ENCODE measurements at places on chromosomes 11 and 22.
A peak's percentile ranks its signal among the peaks of the same experiment; 100 is the strongest.

DNA sequence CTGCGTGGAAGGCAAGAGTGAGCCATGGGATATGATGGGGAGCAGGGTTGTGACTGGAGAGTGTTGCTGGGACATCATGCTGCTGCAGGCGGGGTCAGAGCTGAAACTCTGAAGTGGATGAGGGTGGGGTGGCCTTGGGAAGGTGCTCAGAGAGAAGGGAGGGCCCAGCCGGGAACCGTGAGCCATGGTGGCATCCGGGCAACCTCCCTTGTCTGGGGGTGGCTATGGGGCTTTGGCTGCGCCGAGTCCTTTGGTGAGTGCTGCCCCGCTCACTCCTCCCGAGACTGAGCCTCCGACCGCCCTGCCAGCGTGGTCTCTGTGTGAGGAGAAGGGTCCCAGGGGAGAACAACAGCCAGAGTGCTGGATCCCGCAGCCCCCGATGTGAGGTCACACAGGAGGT lies 632.0 kb downstream of the BRD1 start:
- DNase-seq, result no peak

DNA sequence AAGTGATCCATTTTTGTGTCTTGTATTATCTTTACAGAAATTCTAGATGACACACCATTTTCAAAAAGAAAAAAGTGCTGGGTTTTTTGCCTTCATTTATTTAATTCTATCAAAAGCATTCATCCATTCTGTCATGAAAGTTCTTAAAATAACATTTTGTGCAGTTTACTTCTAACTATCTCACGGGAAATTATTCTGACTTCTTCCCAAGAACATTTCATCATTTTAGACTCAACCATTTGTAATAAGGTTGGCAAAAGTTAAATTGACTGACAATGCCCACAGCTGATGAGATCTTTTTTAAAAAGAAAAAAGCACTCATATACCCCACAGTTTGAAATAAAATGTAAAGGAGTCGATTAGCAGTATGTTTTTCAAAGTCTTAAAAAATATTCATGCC lies 68.5 kb downstream of the SBF2 start:
- no peak for DNase-seq

- DNase-seq, result peak; percentile 40
Observed at GRCh38 chr11:122981388-122982264, at the start of gene BSX. BSX (minus strand) TSS chr11:122981834; CDS start chr11:122981671, 163 bp downstream.

DNA sequence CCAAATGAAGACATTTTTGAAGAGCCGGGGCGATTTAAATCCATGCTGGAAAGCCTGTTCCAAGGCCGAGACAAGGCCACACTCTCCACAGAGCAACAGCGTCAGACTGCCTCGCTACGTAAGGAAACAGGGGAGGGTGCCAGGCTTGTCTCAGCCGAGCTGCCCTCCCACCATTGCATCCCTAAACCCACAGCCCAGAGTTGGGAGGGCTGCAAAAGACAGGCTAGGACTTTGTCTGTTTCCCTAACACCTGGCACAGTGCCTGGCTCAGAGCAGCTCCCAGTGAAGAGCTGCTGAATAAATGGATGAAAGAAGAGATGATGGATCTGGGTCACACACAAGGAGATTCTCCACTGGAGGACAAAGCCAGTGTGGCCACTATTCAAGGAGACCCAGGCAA lies 51.3 kb upstream of the SCUBE2 start:
- DNase-seq, result no peak

DNA sequence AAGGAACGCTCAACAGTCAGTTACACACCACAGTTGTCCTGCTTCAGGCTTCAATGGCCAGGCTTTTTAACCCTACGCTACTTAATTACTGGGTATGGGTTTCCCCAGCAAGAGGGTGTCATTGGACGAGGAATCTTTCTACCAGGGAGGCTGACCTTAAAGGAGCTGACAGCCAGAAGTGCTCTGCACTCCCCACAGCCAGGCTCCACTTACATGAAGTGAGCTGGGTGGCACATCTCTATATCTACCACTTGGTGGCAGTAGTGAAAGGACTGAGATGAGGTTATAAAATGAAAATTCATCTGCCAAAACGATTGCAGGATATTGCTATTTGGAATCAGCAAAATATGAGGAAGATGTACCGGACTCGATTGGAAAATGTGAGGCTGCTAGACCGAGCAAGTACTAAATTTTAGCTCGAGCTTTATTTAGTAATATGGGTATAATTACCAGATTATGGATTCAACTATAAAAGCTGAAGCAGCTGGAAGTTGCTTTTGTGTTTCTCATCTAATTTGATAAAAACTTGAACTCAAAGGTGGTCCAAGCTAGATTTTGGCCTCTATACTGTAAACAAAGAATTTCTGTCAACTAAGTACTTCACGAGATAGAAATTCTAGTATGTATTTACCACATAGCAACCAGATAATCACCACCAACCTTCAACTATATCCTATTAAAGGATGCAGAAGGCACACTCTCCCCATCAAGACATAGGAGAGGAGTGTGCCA lies 53.9 kb upstream of the CEP126 start:
- peak; percentile 3 for DNase-seq

Measured in activated T-cell treated with anti-CD3 and anti-CD28 coated beads for 24 hours (primary cell).